ENCODE measurements at places on chromosomes 5 and 9.

- no peak for DNase-seq
- H3K4me3 ChIP-seq: no peak overlapping the region
- H3K4me1 ChIP-seq: no peaks in the 10 kb centered on the region
Observed at GRCh38 chr5:147544556-147544955, 34.7 kb upstream of the DPYSL3 start.

- H3K4me1 ChIP-seq: no peaks in the 10 kb centered on the region
- no peak overlapping the region for H3K27ac ChIP-seq
- DNase-seq: no peak
- H3K4me3 ChIP-seq: no peak overlapping the region
Observed at GRCh38 chr5:89087128-89087527, 204.1 kb upstream of the MEF2C start.

GRCh38 chr5:40813698-40814281 lies 15.6 kb upstream of the PRKAA1 start:
- no peak overlapping the region for H3K4me3 ChIP-seq
- no peak overlapping the region for H3K27ac ChIP-seq
- no peaks in the 10 kb centered on the region for H3K27me3 ChIP-seq

- H3K27ac ChIP-seq: no peak overlapping the region
- no peak overlapping the region for H3K4me3 ChIP-seq
- H3K36me3 ChIP-seq: no peaks in the 10 kb centered on the region
- no peaks in the 10 kb centered on the region for H3K27me3 ChIP-seq
Observed at GRCh38 chr5:82448374-82448773, 170.2 kb upstream of the RPS23 start.

GRCh38 chr9:16521868-16522411 lies 348.5 kb downstream of the BNC2 start:
- no peak for DNase-seq
- H3K27me3 ChIP-seq: peaks cover 10% of the 10 kb centered on the region
- no peaks in the 10 kb centered on the region for H3K36me3 ChIP-seq
- H3K4me1 ChIP-seq: no peaks in the 10 kb centered on the region

DNA sequence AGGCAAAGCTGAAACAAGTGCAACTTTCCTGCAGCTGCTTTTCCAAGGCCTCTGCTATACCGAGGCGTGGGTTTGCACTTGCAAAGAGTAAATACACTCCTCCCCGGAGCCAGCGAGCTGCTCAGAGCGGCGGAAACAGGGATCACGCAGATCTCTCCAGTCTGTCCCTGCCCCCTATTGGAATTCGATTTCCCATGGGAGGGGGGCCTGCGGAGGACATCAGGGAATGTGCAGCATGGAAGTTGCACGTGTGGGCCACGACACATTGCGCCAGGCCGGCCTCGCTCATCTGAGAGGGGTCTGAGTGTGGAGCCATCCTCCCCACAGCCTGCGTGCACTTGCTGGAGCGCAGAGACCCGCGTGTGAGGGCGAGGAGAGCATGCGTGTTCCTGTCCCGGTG lies 104.3 kb upstream of the PHYKPL start:
- no peak for DNase-seq
- H3K27me3 ChIP-seq: peaks cover 6% of the 10 kb centered on the region
- H3K36me3 ChIP-seq: no peaks in the 10 kb centered on the region
- H3K4me3 ChIP-seq: no peak overlapping the region
- no peaks in the 10 kb centered on the region for H3K4me1 ChIP-seq

GRCh38 chr5:115309751-115310370 lies 13.4 kb upstream of the CCDC112 start:
- H3K36me3 ChIP-seq: no peaks in the 10 kb centered on the region
- peak; percentile 49 for DNase-seq
- no peak overlapping the region for H3K4me3 ChIP-seq

GRCh38 chr9:87805259-87805658 lies 77.4 kb upstream of the SPATA31E1 start:
- no peaks in the 10 kb centered on the region for H3K27me3 ChIP-seq
- no peaks in the 10 kb centered on the region for H3K4me1 ChIP-seq
- H3K36me3 ChIP-seq: no peaks in the 10 kb centered on the region
- DNase-seq: no peak
- H3K4me3 ChIP-seq: no peak overlapping the region

GRCh38 chr5:13674391-13674790 lies 270.1 kb downstream of the DNAH5 start:
- no peak overlapping the region for H3K27ac ChIP-seq
- H3K36me3 ChIP-seq: no peaks in the 10 kb centered on the region
- no peak for DNase-seq
- H3K4me1 ChIP-seq: no peaks in the 10 kb centered on the region

DNA sequence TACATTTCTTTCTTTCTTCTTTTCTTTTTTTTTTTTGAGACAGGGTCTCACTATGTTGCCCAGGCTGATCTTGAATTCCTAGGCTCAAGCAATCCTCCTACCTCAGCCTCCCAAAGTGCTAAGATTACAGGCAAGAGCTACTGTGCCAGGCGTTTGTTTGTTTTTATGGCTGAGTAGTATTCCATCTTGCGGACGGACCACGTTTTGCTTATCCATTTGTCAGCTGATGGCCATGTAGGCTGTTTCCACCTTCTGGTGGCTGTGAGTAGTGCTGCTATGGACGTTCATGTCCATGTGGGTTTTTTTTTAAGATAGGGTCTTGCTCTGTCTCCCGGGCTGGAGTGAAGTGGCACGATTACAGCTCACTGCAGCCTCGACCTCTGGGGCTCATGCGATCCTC lies 2.5 kb downstream of the DOK3 start:
- H3K27ac ChIP-seq: no peak overlapping the region
- peaks cover 15% of the 10 kb centered on the region for H3K36me3 ChIP-seq
- no peaks in the 10 kb centered on the region for H3K27me3 ChIP-seq
- DNase-seq: no peak

GRCh38 chr9:6915635-6916034 lies 157.9 kb downstream of the KDM4C start:
- H3K36me3 ChIP-seq: no peaks in the 10 kb centered on the region
- no peak for DNase-seq
- H3K27me3 ChIP-seq: no peaks in the 10 kb centered on the region
- no peaks in the 10 kb centered on the region for H3K4me1 ChIP-seq
- no peak overlapping the region for H3K27ac ChIP-seq

- H3K27me3 ChIP-seq: no peaks in the 10 kb centered on the region
- peaks cover 29% of the 10 kb centered on the region for H3K4me1 ChIP-seq
- H3K36me3 ChIP-seq: no peaks in the 10 kb centered on the region
- no peak overlapping the region for H3K4me3 ChIP-seq
Observed at GRCh38 chr9:136525207-136525606, 20.6 kb downstream of the NOTCH1 start.

DNA sequence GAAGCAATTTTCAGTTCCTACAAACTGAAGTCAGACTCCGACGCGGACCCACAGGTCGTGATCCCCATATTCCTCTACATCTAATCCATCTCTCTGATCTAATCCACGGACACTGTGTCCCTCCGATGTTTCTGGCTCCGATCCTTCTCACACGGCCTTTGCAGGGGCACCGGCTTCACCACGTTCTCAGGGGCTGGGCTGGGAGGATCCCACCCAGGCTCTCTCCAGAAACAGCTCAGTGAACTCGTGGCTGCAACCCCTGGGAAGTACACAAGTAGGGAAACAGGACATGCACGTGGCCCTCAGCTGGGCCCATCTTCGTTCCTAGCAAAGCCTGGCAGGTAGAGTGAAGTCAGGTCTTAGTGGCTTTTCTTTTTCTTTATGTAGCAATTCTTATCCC lies 49.1 kb upstream of the OLFM1 start:
- H3K27ac ChIP-seq: no peak overlapping the region
- DNase-seq: no peak
- no peaks in the 10 kb centered on the region for H3K4me1 ChIP-seq
- no peak overlapping the region for H3K4me3 ChIP-seq
- H3K27me3 ChIP-seq: peaks cover 50% of the 10 kb centered on the region
- no peaks in the 10 kb centered on the region for H3K36me3 ChIP-seq

DNA sequence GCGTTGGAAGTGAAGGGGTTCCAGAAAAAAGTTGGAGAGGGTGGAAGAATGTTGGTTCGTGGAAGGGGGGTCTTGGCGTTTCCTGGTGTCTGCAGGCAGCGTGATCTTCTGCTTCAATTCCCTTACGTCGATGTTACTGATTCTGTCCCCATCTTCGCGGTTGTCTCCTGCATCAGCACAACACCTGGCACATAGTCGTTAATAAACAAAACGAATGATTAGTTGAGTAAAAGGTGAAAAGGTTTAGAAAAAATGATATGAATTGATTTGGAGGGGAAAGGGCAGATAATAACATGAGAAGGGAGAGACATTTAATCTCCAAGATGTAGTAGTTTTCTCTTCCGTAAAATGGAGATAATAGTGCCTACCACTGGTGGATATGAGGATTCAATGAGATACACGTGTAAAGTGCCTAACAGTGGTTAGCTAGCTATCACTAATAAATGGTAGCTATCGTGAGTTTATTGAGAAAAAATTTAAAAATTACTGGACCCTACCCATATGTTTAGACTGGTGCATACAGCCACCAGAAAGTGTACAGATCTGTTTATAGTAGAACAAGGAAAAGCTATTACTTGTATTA lies 556 bp downstream of the MTREX start:
- peak overlapping the region; percentile 96 for H3K4me3 ChIP-seq
- peaks cover 8% of the 10 kb centered on the region for H3K36me3 ChIP-seq
- DNase-seq: no peak
- H3K4me1 ChIP-seq: peaks cover 18% of the 10 kb centered on the region
- H3K27me3 ChIP-seq: no peaks in the 10 kb centered on the region

DNA sequence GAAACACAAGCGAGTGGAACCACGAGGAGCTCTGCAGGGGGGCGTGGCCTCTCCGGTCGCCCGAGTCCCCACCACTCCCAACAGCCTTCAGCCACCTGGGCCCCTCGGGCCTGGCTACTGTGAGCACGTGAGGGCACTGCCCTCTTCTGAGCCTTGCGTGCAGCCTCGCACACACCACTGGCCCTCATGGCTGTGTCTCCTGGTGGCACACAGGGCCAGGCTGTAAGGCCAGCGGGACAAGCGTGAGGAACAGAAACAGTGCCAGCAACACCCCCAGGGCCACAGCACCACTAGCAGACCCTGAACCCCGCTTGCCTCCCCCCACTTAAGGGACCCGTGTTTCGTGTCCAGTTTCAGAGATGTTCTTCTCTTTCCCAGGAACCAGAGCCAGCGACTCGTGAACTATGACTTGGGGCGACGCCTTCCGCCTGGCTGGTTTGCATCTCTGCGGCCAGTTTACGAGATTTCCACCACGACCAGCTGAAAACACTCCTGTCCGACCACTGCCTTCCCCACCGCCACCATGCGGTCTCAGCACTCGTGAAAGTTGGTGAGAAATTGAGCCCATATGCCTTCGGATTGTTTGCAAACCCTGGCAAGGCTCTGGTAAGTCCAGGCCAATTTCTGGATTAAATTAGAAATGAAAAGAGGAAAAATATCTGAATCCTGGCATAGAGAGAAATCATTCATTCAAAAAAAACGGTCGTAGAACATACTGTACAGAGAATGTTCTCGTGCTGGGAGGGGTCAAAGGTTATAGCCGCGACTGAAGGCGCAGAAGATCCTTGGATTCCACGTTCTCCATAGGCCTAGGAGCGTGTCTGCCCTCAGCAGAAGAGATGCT lies 135.6 kb downstream of the ZNF354C start:
- no peak overlapping the region for H3K4me3 ChIP-seq
- H3K27me3 ChIP-seq: no peaks in the 10 kb centered on the region
- DNase-seq: no peak
- H3K27ac ChIP-seq: no peak overlapping the region
- no peaks in the 10 kb centered on the region for H3K4me1 ChIP-seq

GRCh38 chr5:96339862-96340261 lies 93.2 kb downstream of the PCSK1 start:
- no peak overlapping the region for H3K27ac ChIP-seq
- no peaks in the 10 kb centered on the region for H3K27me3 ChIP-seq
- no peaks in the 10 kb centered on the region for H3K36me3 ChIP-seq

DNA sequence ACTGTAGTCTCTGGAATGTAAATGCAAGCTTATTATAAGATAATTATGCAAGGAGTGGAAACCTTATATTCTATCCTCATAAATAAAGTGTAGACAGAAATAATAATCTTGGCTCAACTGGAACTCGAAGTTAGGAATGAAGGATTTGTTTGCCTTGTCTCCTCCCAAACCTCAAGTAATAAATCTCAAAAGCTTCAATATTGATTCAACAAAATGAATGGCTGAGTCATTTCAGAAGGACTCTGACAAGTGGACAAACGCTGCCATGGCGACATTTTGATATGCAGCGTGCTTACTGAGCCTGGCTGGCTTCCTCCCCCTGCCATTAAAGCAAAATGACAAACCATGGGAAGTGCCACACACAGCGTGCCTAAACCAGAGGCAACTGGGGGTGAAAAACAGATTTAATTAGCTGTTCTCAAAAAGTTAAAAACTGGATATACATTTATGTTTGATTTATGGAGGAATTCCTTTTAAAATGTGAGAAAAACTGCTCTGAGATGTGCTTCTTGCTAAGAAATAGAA lies 10.5 kb upstream of the ADGRV1 start:
- H3K36me3 ChIP-seq: no peaks in the 10 kb centered on the region
- H3K27ac ChIP-seq: no peak overlapping the region
- peak overlapping the region; percentile 30 for H3K4me3 ChIP-seq
- H3K27me3 ChIP-seq: no peaks in the 10 kb centered on the region

GRCh38 chr5:96778409-96778808 lies 29.3 kb downstream of the ERAP1 start:
- peaks cover 6% of the 10 kb centered on the region for H3K36me3 ChIP-seq
- H3K4me1 ChIP-seq: peaks cover 18% of the 10 kb centered on the region
- no peak overlapping the region for H3K4me3 ChIP-seq
- H3K27me3 ChIP-seq: no peaks in the 10 kb centered on the region
- DNase-seq: no peak
- no peak overlapping the region for H3K27ac ChIP-seq

DNA sequence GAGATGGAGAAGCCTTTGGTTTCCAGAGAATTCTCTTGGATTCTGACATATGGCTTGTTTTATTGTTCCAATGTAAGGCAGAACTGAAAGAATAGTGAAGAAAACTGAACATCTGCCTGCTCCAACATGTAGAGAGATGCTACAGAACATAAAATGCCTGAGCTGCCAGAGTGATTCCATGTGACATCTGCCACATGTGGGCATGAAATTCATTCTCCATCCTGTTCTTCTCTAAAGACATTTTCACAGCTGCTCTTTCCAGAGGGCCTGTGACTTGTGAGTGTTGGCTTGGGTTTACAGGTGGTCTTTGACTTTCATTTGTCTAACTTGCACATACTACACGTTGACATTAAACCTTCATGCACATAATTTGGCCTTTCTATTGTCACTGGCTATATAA lies 33.7 kb upstream of the TXN start:
- H3K4me3 ChIP-seq: no peak overlapping the region
- H3K27me3 ChIP-seq: no peaks in the 10 kb centered on the region
- H3K36me3 ChIP-seq: no peaks in the 10 kb centered on the region
- DNase-seq: no peak

- H3K27ac ChIP-seq: no peak overlapping the region
- H3K36me3 ChIP-seq: no peaks in the 10 kb centered on the region
- H3K27me3 ChIP-seq: no peaks in the 10 kb centered on the region
Observed at GRCh38 chr5:95087816-95088317, 197.0 kb downstream of the MCTP1 start.

GRCh38 chr9:9536523-9536922 lies 1076.3 kb downstream of the PTPRD start:
- no peak overlapping the region for H3K4me3 ChIP-seq
- no peak overlapping the region for H3K27ac ChIP-seq
- no peak for DNase-seq
- H3K36me3 ChIP-seq: no peaks in the 10 kb centered on the region
- no peaks in the 10 kb centered on the region for H3K4me1 ChIP-seq
- H3K27me3 ChIP-seq: no peaks in the 10 kb centered on the region

- H3K4me1 ChIP-seq: no peaks in the 10 kb centered on the region
- no peak for DNase-seq
- no peaks in the 10 kb centered on the region for H3K36me3 ChIP-seq
- H3K27me3 ChIP-seq: no peaks in the 10 kb centered on the region
- H3K4me3 ChIP-seq: no peak overlapping the region
- H3K27ac ChIP-seq: no peak overlapping the region
Observed at GRCh38 chr5:5854087-5854486, 431.6 kb downstream of the ICE1 start.

All from HCT116 (cell line).